Stimulated activated CD4-positive, alpha-beta T cell treated with anti-CD3 and anti-CD28 coated beads, TNF-alpha, amount 100 ng/mL, for 1 hour (primary cell): ENCODE measurements at places on chromosomes 16 and 17.

DNA sequence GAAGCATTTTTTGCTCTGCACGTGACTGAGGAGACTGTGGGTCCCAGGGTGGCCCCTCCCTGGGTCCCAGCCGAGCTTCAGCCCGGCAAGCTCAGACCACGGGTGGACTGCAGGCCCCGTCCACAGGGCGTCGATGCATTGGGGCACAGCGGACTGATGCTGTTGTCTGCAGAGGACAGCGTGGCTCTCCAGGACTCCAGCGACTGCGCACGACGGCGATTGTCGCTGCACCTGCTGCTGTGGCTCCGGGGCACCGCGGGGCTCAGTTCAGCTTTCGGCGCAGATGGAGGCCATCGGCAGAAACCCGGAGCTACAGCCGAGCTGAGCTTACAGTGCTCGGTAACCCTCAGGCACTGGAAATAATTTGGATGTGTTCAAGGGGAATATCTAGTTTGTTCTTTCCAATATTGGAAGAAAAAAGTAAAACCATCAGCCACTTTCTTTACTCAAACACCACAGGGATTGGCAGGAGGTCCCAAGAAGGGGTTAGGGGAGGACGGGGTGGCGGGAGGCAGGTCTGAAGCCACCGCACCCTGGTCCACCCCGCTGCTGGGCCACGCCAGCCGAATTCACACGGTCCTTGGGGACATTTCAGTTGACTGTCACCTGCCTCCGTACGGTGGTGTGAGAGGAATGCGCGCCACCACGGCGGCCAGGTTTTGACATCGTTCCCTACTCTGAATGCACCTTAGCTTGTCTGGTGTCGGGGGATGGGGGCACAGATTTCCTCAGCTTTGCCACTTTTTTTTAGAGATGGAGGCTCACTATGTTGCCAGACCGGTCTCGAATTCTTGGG lies 88.7 kb upstream of the RPH3AL start:
- DNase-seq: no peak

DNA sequence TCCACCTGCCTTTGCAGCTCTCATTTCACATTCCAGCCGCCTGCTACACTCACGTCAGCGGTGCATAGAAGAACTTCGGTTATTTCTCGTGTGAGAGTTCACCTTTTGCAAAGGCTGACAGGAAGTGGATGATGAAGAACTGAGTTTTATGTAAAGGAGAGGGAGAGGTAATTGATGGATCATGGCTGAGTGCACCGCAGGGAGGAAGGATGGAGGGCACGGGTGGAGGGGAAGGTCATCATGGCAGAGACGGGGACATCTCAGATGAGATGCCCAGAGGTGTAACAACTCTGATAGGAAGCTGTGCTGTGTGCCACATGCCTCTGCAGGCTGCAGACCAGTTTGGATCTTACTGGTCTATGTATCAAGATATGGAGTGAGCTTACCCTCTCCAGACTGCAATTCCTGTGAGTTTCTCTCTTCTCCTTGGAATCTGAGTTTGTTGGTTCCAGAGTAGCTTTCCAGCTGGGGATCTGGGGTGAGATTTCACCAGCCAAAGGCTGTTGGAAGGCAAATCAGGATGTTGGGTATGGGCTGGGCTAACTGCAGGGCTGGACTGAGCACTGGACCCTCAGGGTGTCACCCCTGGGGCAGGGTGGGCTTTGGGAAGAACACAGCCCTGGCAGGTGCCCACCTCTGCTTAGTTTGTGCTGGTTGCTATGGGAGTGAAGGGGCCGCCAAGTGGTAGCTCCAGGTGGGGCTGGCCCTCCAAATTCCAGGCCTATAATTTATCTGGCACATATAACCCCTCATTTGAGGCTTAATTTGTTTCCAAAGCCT lies 777.0 kb downstream of the KCNJ18 start:
- DNase-seq: no peak

DNA sequence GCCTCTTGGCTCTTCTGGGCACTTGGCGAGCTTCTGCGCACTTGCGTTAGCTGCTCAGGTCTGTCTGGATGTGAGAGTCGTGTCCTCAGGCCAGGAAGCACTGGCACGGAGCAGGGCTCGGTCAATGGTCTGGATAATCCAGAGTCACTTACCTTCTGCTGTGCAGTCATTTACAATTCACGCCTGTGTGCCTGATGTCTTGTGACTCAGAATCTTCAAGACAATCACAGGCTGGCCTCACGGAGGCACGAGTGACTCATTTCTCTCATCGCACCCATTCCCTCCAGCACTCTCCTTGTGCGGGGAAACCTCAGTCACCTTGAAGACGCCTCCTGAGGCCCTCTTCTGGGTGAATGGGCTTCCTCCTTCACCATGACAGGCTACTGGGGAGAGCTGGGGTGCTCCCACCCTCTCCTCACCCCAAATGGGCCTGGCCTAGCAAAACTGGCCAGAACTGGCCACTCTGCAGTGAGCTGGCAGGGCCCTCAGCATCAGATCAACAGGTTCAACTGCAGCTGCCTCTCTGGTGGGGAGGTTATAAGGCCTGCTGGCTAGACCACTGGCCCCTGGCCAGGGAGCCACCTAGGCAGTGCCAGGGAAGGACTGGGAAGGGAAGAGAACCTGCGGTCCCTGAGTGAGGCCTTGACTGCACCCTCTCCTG lies 1.9 kb upstream of the CAPN15 start:
- peak; percentile 42 for DNase-seq

- no peak for DNase-seq
Observed at GRCh38 chr16:22977294-22977697, 163.3 kb downstream of the HS3ST2 start.

DNA sequence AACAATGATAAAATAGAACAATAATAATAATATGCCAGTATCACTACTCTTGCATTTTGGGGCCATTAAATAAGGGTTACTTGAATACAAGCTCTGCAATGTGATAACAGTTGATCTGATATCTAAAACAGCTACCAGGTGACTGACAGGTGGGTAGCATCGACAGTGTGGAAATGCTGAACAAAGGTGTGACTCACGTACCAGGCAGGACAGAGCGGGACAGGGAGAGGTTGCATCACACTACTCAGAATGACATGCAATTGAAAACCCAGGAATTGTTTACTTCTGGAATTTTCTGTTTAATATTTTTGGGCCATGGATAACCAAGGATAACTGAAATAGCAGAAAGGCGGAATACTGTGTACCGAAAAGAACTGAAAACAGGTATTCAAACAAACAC lies 15.8 kb upstream of the ZNF19 start:
- no peak for DNase-seq

- no peak for DNase-seq
Observed at GRCh38 chr17:76197911-76198310, 42.4 kb downstream of the RNF157 start.

- DNase-seq: no peak
Observed at GRCh38 chr16:25691519-25692091, at the start of gene HS3ST4. HS3ST4 (plus strand) TSS chr16:25691959.

DNA sequence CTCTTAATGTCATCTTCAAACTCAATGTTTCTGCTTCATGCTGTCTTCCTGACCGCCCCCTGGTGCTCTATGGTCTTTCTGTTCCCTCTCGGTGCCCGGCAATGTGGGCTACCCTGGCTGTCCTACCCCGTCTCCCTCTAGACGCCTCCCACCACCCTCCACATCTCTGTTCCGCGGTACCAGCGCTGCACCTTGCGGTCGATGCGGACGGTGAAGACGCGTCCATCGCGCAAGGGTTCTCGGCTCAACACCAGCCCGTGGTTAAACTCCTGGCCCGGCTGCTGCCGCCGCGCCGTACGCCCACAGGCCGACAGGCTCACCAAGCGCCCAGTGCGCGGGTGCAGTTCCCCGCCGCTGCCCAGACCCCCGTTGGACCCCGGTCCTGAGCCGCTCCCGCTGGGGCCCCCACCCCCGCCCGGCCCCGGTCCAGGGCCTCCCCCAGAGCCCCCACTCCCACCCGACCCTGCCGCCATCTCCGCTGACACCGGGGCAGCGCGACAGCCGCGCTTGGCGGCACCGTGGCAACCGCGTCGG lies at the start of gene NEURL4:
TSS of gene NEURL4 (minus strand) at position 496 of the 534 bp plus-strand sequence. CDS start at position 473, 23 bp downstream.
- no peak for DNase-seq

DNA sequence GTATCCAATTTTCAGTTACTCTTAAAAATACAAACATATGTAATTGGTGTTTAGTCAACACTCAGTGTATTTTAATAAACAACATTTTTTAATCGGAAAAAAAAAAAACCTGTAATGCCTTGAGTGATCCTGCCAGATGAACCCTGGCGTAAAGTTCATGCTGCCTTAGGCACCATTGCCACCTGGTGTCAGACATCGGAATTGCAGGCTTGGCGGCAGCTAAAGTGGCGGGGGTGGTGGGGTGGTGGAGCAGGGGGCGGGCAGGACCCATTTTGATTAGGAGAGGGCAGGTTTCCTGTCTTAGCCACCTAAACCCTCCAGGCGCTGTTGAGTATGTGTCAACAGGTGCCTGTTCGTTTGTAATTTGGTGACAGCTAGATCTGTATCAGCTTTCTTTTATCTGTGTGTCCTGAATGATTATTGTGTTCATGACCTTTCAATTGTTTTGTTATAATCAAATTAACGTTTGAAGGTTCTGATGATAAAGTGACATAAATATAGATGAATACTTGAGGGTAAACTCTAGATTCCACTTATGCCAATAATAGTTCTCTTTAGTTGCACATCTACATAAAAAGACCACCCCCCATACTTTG lies 588.7 kb downstream of the CDH13 start:
- peak; percentile 19 for DNase-seq

GRCh38 chr17:48472411-48473281 lies 42.6 kb upstream of the SKAP1 start:
- DNase-seq: no peak

- DNase-seq: no peak
Observed at GRCh38 chr16:65499566-65499965, 377.7 kb upstream of the CDH11 start.

- no peak for DNase-seq
Observed at GRCh38 chr16:19474617-19475016, 47.3 kb downstream of the GDE1 start.

- DNase-seq: no peak
Observed at GRCh38 chr17:69593716-69594115, 179.2 kb downstream of the MAP2K6 start.

DNA sequence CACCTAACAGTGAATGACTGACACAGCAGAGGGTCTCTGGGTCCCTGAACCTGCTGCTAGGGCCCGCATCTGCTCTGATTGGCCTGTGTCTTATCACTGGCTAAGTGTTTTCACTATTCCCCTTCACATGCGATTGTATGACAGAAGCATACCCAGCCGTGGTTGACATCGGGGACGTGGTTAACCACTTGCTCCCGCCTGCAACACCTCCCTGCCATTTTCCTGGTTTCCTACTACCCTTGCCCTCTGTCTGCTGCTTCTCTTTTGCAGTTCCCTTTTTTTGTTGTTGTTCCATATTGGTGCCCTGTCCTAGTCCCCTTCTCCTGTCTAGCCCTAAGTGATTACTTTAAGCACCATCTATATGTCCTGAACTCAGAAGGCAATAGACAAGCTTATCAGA lies 177.0 kb downstream of the RGS9 start:
- DNase-seq: no peak

DNA sequence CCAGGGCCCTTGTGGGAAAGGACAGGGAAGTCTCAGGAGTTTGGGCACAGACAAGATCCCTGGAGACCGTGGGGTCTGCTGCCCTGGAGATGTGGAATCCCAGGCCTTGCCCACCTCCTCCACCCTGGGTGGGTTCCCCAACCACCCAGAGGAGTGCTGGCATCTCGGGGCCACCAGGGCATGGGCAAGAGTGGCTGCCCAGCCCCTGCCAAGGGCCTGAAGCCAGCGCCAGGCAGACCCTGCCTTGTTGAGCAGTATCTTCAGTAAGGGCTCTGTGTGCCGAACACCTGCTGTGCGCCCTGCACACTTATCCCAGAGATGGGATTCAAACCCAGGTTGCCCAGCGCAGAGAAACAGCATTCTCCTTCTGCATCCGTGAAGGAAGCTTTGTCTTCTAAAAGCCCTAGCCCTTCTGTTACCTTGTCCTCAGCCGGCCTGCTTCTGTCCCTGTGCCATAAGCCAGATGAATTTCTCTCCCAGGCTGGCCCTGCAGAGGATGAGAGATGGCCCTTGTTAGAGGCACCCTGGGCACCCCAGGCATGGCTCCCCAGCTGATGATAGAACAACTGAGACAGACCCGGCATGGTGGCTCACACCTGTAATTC lies 32.4 kb downstream of the TMEM235 start:
- DNase-seq: no peak

GRCh38 chr16:67534431-67534830 lies 5.8 kb downstream of the RIPOR1 start:
- DNase-seq: no peak

GRCh38 chr16:29927070-29927905 lies 1.3 kb upstream of the KCTD13 start:
- DNase-seq: no peak

- no peak for DNase-seq
Observed at GRCh38 chr17:74520790-74521480, 10.3 kb downstream of the CD300LB start.

- DNase-seq: peak; percentile 62
Observed at GRCh38 chr17:77465358-77466041, 324.7 kb downstream of the SEC14L1 start.

- no peak for DNase-seq
Observed at GRCh38 chr16:22683258-22683657, 130.7 kb upstream of the HS3ST2 start.

- DNase-seq: no peak
Observed at GRCh38 chr16:57406881-57407280, 2.3 kb downstream of the CCL17 start.
